ENCODE measurements at places on chromosomes 4 and X.
A peak's percentile ranks its signal among the peaks of the same experiment; 100 is the strongest.

- no peak for DNase-seq
Measured at GRCh38 chr4:15912236-15912635, 26.3 kb downstream of the FGFBP1 start.

DNA sequence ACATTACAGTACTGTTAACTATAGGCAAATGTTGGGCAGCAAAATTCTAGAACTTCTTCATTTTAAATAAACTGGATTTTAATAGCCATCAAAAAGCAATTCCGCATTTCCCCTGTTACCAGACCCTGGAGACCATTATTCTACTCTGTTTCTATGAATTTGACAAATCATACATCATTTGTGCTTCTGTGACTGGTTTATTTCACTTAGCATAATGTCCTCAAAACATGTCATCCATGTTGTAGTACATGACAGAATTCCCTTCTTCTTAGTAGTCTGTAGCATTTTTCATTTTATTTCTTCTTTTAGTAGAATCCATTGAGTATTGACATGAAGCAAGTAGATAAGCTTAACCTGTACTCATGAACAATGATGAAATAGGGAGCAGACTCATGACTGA is 59.4 kb upstream of the PPP4R3C start:
- DNase-seq = no peak

DNA sequence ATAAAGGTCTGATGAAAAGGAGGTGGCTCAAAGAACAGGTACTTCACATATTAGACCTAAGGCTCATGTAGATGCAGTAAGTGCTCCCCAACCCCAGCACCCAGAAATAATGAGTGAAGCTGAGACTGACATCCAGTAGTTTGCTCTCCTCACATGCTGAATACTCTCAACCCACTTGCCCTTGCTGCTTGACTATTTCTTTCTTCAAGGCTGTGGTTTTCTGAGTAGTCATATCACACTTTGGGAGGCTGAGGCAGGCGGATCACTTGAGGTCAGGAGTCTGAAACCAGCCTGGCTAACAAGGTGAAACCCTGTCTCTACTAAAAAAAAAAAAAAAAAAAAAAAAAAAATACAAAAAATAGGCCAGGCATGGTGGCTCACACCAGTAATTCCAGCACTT is 51.5 kb upstream of the PRPS1 start:
- no peak for DNase-seq

DNA sequence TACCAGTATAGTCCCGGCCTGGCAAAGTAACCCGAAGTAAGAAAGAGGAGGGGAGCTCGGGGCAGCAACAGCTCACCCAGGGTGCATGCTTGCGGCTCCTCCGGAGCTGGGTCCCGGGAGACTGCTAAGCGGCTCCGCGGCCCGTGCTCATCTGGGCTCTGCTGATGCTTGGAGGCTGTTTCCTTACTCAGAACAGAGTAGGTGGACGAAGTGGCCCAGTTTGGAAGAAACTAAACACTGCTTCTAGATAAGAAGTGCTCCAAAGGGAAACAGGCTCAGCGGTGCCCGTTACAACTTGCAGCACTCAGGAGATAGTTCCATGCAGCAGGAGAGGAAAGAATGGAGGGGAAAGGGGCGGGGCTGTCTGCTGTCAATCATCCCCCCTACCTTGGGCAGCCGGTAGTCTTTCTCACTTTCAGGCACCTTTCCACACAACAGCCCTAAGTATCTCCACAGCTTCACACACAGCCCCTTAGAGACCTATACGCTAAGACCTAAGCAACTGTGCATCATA is at the start of gene COL4A6:
Gene COL4A6, minus strand, starts transcription at position 313 of the 514 bp plus-strand sequence. Its CDS starts 226 bp downstream, at position 87.
- DNase-seq = peak; percentile 23

DNA sequence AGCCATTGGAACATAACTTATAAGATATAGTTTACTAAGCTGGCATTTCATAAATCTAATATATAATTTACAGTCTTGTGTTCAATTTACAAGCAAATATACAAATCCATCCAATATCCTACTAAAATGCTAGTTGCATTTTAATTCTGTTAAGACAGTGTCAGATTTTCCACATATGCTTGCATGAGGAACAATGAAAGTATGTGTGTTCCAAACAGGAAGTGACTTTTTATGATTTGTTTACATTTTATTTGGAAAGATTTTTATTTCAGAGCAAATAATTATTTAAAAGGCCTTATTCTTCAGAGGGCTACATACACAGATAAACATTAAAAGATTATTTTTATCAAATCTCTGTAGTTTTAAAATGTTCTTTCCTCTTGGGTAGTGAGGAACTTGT is 130.1 kb downstream of the KLHL34 start:
- no peak for DNase-seq

Data from HepG2 (cell line).